ENCODE measurements at places on chromosomes 2 and 18.

DNA sequence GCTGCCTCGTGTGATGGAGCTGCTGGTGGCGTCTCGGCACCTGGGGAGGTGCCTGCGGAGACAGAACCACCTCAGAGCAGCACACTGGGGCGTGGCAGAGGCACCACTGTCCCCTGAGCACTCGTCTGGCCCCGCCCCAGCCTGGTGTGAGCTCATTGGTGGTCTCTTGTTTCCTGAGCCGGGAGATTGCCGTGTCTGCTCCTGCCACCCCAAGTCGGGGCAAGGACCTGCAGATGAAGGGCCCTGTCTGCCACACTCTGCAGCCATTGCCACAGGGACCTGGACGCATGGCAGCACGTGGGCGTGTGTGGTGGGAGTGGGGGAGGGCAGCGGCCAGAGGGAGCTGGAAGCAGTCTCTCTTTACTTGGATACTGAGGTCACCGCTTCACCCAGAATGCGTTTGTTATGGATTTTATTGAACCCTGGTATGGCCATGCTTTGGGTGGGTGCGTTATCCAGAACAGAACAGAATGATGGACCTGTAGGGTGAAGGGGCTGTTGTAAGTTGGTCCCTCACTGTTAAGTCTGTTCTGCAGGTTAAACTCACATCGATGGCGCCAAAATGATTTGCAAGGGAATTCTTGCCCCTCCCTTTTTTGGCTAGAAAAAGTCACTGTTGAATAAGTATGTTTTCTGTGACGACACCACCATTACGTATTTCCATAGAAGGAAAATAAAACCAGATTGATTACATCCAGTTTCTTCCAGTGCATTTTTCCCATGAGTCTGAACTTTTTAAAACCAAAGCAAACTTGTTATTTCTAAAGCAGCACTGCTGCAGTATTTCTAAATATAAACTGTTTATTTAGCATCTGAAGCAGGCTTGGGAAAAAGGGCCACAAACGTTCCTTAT, 92.0 kb downstream of the USP40 start:
- no peak for DNase-seq

GRCh38 chr2:185035906-185036305, 437.6 kb downstream of the ZNF804A start:
- no peak for DNase-seq

DNA sequence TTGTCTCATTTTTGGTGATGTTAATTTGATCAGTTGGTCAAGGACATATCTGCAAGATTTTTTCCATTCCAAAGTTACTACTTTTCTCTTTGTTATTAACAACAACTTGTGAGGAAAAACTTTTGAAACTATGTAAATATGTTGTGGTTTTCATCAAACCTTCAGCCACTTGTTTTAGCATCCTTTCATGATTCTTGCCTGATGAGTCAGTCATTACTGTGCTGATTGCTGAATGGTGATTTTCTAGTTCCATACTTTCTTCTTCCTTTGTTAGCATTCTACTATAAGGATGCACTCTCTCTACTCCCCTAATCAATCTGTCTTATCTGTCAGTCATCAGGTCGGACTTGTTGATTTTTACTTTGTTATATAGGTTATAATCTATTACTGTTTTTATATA, 10.9 kb downstream of the TMEM87B start:
- no peak for DNase-seq

GRCh38 chr2:232350804-232351685, 27.5 kb upstream of the ALPP start:
- DNase-seq, result no peak

GRCh38 chr2:17792515-17792914, 23.7 kb upstream of the MSGN1 start:
- no peak for DNase-seq

GRCh38 chr2:108082978-108083377, 96.7 kb downstream of the SLC5A7 start:
- DNase-seq, result no peak

DNA sequence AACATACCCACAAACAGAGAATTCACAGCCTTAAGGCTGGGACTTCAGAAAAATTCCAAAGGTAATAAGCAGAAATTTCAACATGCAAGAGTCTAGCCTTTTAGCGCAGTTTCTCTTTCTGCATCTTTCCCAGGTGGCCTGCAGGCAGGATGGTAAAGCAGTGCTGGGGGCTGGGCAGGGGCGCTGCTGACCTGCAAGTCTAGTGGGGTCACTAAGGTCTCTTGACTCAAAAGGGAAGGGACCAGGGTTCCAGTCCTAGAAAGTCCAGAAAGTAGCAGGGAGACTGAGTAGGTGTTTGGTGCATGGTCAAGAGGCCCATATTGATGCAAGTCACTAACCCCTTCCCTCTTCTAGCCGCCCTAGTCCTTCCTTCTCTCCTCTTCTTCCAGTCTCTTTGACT, 169.2 kb downstream of the TGIF1 start:
- no peak for DNase-seq

GRCh38 chr2:188303363-188304031, 11.8 kb downstream of the GULP1 start:
- no peak for DNase-seq

GRCh38 chr18:79395308-79395640, 456 bp upstream of the NFATC1 start:
- no peak for DNase-seq

- DNase-seq, result no peak
Measured at GRCh38 chr2:52976143-52976949, 791.3 kb upstream of the CHAC2 start.

- DNase-seq, result no peak
Measured at GRCh38 chr2:230986520-230987136, 9.3 kb upstream of the SPATA3 start.

DNA sequence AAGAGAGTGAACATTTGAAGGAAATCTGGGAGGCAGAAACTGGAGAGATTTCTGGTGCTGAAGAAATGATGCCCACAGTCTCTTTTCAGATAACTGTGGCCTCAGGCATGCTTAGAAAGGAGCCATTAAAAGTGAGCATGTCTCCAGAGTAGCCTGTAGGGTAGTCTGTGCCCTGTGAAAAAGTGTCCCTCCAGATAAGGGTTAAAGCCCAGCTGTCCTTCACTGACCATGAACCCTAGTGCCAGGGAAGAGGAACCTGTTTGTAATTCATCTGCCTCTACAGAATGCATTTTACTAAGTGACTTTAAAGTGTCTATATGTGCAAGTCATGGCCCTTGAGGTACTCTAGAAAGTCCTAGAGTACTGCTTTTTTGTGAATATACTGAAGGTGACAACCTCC, 30.5 kb upstream of the EHBP1 start:
- DNase-seq, result no peak

DNA sequence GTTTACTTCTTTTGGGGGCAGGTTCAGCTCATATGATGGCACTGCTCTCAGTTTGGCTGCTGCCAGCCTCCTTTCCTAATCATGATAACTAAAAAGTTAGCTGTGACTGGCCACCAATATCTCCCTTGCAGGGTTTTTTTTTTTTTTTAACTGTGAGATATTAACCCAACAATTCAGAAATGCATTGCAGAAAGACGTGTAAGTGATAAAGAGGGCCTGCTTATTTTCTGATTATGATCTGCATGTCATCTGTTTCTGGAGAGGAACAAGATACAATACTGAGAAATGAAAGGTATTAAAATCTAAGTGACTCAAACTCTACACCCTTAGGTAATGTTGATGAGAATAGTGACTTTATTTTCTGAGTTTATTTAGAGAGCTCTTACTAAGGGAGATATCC, 905.6 kb downstream of the SOCS6 start:
- DNase-seq, result no peak

GRCh38 chr2:120626566-120626965, 109.1 kb upstream of the GLI2 start:
- no peak for DNase-seq

DNA sequence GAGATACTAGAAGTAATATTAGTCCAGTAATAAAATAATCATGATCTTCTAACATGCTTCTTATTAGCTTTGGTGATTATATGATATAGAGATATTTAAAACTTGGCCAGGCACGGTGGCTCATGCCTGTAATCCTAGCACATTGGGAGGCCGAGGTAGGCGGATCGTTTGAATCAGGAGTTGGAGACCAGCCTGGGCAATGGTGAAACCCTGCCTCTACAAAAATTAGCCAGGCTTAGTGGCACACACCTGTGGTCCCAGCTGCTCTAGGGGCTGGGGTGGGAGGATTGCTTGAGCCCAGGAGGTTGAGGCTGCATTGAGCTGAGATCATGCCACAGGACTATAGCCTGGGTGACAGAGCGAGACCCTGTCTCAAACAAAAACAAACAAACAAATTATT, 87.0 kb downstream of the WDR7 start:
- DNase-seq, result no peak

DNA sequence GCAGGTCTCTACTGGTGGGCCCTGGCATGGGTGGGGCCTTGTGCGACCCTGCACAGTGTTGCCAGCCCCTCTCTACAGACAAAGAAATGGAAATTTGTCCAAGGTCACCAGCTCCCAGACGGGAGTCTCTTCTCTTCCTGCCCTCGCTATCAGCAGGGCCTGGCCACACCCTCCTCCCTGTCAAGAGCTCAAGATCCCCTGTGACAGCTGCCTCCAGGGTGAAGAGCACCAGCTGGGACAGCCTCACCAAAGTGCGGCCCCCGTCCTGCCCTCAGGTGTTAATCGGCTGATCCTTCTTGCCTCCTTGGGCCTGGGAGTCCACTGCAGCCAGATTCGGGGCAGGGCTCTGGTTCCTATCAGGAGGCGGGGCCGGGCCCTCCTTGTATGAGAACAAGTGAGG, 259.1 kb downstream of the TWIST2 start:
- no peak for DNase-seq

GRCh38 chr18:71995904-71996465, 548.2 kb downstream of the CBLN2 start:
- no peak for DNase-seq

DNA sequence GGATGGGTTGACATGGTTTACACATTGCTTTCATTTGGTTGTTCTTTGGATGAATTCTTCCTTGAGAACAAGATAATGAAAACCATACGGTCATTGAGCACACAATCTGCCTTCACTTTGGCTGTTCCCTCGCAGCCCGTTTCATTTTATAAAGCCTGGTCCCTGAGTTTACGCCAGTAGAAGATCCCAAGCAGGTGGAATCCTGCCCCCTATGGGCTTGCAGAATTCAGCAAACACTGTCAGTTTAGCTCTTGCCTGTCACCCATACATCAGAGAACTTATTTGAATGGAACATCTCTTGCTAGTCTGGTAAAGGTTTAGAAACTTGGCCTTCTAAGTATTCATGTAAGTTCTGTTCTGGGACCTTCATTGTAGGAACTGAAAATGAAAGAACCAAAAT, 666.4 kb upstream of the ZEB2 start:
- no peak for DNase-seq

GRCh38 chr18:7492385-7492784, 74.7 kb upstream of the PTPRM start:
- no peak for DNase-seq

GRCh38 chr2:166042356-166042755, 85.5 kb downstream of the SCN1A start:
- DNase-seq, result no peak

DNA sequence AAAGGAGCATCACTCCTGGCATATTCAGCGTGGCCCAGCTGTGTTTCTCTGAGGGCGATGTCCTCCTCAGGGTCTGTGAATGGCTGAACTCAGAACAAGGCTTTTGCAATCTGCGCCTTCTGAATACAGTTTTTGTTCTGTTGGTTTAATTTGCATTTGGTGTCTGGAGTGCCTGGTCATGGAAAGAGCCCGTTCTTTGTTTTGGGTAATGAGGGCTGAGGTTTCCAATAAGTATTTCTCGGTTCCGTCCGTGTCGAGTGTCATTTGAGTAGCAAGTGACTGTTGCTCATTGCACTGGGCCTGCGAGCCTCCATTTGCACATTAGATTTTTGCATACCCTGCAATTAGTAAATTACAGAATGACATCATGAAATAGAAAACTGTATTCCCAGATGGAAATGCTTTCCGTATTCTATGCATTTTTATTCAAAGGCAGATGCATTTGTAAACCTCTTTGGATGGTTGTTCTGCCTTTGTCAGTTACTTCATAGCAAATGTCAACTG, 57.3 kb downstream of the NEDD4L start:
- no peak for DNase-seq

DNA sequence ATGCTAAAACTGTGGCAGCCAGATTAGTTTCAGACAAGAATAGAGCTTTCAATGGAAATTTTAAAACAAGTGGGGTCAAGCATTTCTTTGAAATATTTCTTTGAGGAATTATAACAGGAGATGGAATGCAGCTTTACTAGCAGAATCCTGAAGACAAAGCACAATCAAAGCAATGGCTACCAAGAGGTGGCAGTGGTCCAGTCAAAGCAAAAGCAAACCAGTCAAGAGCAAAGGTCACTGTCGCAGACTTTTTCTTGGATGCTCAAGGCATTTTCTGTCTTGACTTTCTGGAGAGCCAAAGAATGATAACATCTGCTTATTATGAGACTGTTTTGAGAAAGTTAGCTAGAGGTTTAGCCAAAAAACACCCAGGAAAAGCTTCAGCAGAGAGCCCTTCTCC, 351.2 kb upstream of the DLGAP1 start:
- DNase-seq, result no peak

DNA sequence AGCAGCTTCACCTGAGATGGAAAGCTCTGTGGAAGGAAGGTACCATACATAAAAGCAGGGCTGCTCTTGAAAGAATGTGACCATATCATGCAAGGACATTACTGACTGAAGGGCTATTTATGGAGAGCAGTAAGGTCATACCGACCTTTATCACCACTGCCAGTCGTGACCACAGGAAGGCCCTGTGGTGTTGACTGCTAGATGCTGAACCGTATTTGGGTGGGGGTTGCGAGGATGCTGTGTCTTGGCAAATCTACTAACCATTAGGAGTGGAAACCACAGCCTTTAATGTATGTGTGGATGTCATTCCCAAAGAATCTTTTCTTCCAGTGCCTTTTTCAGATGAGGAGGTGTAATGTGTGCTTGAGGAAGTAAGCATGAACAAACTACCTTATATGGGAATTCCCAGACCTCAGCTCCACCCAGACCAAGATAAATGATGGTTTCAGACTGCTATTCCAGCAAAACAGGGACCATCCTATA, 60.8 kb downstream of the LIMS1 start:
- DNase-seq, result no peak

DNA sequence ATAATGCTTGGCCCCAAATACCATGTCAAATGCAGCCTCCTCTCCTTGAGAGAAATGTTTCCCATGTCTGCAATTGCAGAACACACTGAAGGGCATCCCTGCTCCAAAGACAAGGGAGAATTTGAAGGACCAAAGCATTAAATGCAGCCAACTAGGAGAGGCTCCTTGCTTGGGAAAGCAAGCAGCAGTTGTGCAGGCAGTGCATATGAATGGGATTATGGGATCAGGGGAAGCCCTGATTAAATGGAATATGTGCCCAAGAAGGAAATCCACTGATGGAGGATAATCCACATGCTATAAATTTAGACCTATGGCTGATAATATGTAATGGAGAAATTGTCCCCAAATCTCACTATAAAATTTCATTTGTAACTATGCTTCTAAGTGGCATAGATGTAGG, 116.1 kb downstream of the NCKAP5 start:
- no peak for DNase-seq

GRCh38 chr2:240244543-240244942, 104.1 kb upstream of the OTOS start:
- DNase-seq, result no peak

GRCh38 chr2:256094-256493, 7.7 kb downstream of the SH3YL1 start:
- DNase-seq, result no peak

All from effector CD4-positive, alpha-beta T cell (primary cell).